Stimulated activated CD4-positive, alpha-beta T cell treated with anti-CD3 and anti-CD28 coated beads, TNF-alpha, amount 100 ng/mL, for 24 hours (primary cell): ENCODE measurements at places on chromosomes 11 and 22.

- DNase-seq, result no peak
Observed at GRCh38 chr22:21014726-21015465, at the start of gene P2RX6. Gene P2RX6, plus strand, starts transcription at chr22:21015165. Its CDS starts 10 bp downstream, at chr22:21015175.

DNA sequence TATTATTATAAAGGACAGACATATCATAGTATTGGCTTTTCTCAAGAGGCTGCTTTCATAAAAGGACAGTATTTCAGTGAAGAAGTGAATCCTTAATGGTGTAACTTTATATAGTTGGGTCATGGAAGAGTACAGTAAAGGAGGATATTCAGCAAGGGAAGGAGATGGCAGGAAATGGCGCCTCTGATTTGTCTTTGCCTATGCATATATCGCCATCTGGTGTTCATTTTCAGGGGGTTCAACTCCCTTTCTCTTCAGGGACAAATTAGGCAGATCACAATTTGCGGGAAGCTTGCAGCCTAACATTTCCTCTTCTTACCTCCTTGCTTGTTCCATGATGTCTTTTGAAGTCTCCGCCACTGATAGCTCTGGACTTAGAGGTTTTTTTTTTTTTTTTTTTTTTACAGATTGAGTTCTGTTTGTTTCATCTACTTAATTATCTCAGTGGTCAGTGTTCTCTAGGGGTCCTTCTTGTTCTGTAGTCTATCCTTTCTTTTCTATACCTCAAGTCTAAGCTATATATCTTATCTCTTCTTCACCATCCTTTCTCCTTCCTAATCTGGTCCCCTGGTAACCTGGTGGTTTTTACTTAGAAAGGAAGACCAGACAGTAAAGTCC is 21.8 kb upstream of the RRM1 start:
- no peak for DNase-seq

DNA sequence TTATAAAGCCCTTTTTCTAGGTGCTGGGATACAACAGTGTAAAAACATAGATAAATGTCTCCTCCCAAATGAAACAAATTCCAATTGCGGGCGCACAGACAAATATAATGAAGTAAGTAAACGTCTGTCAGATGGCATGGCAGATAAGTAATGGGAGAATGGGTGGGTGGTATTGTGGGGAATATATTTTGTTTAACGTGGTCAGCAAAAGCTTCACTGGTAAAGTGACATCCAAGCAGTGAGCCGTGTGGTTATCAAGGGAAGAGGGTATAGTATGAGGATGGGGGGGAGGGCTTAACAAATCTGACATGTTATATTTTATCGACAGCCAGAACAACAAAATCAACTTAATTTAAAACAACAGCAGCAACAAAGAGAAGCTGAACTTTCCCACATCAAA is 1.2 kb downstream of the SVIP start:
- DNase-seq, result no peak

DNA sequence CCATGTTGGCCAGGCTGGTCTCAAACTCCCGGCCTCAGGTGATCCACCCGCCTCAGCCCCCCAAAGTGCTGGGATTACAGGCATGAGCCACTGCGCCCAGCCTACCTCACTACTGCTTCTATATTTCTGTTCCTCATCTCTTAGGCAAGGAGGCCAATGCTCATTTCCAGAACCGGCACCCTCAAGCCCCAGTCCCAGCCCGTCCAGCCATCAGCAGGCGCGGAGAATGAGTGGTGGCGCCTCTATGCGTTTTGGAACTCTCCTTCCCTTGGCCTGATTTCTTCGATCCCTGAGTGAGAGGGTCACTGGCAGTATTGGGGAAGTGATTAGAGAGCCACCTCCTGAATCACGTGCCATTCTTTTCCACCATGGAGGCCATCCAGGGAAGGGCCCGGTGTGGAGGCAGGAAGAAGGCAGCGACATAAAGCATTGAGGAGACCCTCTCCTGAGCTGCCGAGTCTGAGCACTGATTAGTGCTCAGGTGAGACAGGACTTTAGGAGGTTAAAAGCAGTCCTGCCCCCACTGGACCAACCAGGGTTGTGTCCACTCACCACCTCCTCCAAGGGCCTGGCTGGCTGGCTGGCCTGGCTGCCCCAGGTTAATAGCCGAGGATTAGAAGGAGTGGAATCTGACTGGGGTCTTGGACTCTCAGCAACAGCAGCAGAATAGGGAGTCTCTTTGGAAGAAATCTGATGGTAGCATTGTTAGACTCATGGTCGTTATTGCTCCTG is 8.7 kb downstream of the GRIK4 start:
- DNase-seq, result no peak

- DNase-seq, result no peak
Observed at GRCh38 chr11:22193348-22194051, 615 bp downstream of the ANO5 start.

DNA sequence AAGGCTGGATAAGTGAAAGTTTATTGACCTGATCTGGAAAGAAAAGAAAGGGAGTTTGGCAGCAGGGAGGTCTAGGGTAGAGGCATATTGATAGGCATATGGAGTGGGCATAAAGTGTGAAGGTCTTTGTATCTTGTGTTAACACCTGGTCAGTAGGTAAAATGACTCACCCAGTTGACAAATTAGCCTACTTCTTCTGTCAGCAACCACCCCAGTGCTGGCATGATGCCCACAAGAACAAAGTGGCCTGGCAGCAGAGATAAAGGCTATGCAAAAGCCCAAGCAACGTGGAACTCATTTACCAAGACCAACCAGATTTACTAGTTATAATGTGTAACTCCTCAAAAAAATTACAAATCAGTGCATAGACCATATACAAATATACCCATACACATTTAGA is 4.9 kb downstream of the OR10A3 start:
- DNase-seq, result no peak

DNA sequence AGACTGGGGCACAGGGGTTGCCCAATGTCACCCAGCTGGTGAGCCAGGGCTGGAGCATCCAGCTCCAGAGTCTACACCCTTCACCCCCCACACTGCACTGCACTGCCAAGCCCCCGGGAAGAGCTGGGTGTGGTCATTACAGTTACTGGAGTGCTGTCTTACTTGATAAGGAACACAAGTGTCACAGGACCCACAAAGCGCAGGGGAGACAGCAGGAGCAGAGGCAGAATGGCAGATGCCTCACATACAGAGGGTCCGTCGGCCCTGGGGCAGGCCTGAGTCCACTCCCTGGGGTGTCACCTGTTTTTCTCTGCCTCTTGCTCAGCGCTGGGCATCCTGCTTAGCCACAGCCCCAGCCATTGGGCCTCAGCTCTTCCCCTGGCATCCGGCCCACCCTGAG is 7.7 kb downstream of the IL2RB start:
- no peak for DNase-seq

DNA sequence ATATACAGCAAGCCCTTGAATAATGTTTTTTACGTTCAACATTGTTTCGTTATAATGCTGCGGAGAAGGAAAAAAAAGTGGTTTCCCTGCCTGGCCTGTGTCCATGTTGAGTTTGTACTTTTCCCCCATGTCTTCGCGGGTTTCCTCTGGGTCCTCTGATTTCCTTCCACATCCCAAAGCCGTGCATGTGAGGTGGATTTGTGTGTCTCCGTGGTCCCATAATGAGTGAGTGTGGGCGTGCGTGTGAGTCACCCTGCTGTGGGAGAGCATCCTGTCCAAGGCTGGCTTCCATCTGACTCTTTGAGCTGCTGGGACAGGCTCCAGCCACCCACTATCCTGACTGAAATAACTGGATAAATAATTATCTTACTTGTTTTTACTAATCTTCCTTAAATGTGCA is 29.6 kb upstream of the SNX19 start:
- DNase-seq, result no peak

DNA sequence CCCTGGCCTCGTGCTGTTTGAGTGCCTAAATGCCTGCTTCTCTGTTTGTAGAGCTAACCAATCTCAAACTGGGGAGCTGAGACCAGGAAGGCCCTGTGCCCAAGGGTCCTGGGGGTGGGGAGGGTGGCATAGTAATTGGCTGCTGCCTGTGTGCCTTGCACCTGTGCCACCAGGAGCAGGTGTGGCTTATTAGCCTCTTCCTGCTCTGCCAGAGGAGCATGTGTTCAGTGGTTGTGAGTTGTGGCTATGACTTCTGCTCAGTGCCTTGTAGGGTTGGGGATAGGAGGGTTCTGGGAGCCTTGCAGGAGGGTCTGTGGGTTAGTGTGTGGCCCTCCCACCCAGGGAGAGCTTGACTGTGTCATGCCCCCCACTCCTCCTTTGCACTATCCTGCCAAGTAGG is 109.2 kb downstream of the ZBTB16 start:
- DNase-seq, result no peak

- DNase-seq, result no peak
Observed at GRCh38 chr11:38446336-38446735, 1848.3 kb upstream of the RAG2 start.

GRCh38 chr11:69094111-69094914 is 45.6 kb downstream of the TPCN2 start:
- no peak for DNase-seq

DNA sequence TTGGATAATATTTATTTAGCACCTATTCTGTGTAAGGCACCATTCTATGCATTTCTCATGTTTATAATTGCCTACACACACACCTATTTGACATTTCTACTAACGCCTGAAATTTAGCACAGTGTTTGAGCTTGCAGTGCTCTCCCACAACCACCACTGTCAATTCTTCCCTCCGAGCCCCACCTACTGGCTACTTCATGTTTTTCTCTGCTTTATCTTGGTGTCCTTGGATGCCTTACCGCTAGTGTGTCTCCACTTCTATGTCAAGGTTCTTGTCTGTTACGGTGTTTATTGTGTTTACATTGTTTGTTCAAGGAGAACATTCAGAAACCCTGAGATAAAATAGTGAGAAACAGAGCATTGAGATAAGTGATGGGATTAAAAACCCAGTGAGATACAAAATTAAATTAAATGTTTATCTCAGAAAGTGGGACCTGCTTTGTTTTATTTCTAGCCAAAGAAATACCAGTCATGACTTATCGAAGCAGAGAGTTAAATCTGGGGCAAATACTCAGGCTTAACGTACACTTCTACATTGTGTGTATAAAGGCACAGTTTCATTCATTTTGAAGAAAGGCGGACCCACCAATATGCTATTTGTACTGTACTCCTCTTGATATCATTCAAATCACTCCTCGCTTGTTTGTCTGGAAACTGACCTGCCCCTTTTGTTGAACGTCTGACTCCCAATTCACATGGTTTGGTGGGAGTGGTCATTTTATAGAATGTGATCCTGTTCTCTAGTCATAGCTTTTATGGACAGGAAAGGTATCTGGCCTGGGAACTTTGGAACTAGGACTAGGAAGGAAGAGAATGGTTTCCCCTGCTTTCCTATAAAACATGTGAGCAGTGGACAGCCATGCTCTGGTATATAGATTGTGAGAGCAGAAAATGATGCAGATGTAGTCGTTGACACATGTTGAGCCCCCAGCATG is 39.2 kb upstream of the SLC36A4 start:
- DNase-seq, result no peak

DNA sequence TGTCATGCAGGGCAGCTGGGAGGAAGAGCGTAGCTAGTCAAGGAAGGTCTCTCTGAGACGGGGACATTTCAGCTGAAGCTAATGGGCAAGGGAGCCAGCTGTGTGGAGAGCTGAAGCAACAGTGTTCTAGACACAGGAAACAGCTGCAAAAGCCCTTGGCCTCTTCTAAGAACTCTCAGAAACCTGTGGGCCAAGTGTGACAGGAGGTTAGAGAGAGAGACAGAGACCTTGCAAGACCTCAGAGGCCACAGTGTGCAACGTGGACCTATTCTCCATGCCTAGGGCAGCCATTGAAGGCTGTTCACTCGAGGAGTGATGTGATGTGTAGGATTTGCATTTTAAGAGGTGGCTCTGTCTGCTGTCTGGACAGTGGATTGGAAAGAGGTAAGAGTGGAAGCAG is 48.7 kb upstream of the TNRC6B start:
- no peak for DNase-seq

DNA sequence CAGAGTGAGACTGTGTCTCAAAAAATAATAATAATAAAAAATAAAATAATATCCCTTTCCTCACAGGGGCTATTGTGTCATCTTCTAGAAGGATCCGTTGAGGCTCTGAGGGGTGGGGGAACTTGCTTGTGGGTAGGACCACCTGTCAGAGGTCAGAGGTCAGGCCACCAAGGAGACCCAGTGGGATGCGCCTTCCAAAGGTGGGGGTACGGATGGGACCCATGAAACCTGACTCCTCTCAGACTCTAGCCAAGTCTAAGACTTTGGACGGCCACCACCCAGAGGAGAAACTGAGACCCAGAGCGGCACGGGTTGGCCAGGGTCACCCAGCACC is 367 bp upstream of the MMP11 start:
- DNase-seq, result no peak

GRCh38 chr22:19722178-19722981 is 959 bp upstream of the GP1BB start:
- DNase-seq, result no peak

- no peak for DNase-seq
Observed at GRCh38 chr11:75527938-75528735, 2.4 kb upstream of the GDPD5 start.

GRCh38 chr11:85772695-85773094 is 38.2 kb downstream of the SYTL2 start:
- no peak for DNase-seq

DNA sequence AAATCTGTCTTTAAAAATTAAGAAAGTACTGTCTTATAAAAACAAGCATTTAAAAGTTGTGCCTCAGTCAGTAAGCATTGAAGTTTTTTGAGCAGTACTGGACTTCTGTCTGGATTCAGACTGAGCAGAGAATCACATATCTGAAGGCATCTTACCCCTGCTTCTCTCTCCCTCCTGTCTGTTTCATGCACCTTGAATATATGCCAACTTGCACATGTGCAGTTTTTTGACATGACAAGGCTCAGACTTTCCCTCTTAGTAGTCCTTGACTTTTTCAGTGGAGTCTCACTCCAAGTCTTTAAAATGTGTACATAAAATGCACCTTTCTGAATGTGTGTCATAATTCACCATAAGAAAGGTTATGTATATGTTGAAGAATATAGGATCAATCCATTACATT is 19.8 kb downstream of the SPECC1L start:
- no peak for DNase-seq

DNA sequence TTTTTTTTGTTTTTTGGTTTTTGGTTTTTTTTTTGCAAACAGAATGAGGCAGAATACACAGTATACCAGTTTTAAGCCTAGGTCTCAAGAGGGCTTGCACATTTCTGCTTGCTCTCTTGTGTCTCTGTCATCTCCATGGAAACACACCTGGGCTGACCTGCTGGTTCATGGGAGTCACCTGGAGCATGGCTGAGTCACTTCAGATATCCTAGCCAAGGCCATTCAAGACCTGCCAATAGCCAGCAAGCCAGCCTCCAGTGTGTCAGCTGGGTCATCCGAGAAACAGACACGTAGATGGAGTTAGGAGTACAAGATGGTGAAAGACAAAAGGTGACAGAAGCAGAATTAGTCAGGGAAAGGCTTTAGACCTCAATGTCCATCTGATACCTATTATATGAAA is 124.2 kb upstream of the SEZ6L start:
- DNase-seq, result no peak

DNA sequence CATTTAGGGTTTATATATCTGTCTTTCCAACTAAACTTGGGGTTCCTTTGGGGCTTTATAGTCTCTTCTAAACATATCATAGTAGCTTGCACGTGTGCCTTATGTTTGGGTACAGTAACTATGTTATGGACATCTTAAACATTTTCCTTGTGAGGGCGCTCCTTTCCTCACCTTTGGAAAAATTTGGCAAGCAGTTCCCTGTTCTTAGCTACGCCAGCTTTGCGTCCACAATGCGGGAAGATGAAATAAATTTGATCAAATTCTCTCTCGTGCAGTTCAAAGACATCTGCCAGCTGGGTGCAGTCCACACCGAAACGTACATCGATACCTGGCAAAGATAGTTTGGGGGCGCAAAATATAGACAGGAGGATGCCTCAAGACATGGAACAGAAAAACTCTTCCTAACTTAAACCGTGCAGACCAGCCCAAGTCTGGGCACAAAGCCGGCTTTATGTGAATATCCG is 548 bp downstream of the FDXACB1 start:
- DNase-seq, result no peak

- no peak for DNase-seq
Observed at GRCh38 chr11:92216789-92217188, 7.8 kb upstream of the FAT3 start.
